ENCODE measurements at places on chromosomes 4 and X.

- no peak for DNase-seq
Measured at GRCh38 chr4:27791640-27792039, 931.0 kb downstream of the STIM2 start.

- DNase-seq, result no peak
Measured at GRCh38 chrX:111880735-111881134, 4.8 kb downstream of the TRPC5OS start.

DNA sequence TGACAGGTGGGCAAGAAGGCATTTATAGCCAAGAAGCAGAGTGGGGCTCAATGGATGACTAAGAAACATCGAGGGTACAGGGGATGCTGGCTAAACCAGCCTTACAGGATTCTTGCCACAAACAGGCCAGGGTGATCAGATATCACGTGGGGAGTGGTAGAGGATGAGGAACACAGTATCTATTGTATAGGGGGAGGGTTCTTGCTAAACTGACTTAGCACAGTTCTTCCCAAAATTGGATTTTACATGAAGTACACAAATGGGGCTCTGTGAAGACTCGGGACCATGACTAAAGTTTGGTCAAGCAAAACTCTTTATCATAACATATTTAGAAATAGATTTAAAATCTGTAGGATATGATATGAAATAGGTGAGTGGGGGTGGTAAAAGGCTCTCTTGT is 144.0 kb upstream of the ATOH1 start:
- DNase-seq, result no peak

- no peak for DNase-seq
Measured at GRCh38 chr4:56654238-56654632, 26.9 kb downstream of the HOPX start.

GRCh38 chr4:175560604-175561003 is 251.5 kb downstream of the GPM6A start:
- no peak for DNase-seq

GRCh38 chrX:119442286-119442685 is 26.0 kb upstream of the SLC25A5 start:
- DNase-seq, result no peak

GRCh38 chrX:66126662-66127061 is 37.4 kb upstream of the HEPH start:
- no peak for DNase-seq

- DNase-seq, result no peak
Measured at GRCh38 chr4:30744957-30745640, 24.9 kb downstream of the PCDH7 start.

- no peak for DNase-seq
Measured at GRCh38 chr4:87697272-87697671, 47.2 kb downstream of the DMP1 start.

- DNase-seq, result no peak
Measured at GRCh38 chrX:69362856-69363255, 141.3 kb upstream of the NALF2 start.

DNA sequence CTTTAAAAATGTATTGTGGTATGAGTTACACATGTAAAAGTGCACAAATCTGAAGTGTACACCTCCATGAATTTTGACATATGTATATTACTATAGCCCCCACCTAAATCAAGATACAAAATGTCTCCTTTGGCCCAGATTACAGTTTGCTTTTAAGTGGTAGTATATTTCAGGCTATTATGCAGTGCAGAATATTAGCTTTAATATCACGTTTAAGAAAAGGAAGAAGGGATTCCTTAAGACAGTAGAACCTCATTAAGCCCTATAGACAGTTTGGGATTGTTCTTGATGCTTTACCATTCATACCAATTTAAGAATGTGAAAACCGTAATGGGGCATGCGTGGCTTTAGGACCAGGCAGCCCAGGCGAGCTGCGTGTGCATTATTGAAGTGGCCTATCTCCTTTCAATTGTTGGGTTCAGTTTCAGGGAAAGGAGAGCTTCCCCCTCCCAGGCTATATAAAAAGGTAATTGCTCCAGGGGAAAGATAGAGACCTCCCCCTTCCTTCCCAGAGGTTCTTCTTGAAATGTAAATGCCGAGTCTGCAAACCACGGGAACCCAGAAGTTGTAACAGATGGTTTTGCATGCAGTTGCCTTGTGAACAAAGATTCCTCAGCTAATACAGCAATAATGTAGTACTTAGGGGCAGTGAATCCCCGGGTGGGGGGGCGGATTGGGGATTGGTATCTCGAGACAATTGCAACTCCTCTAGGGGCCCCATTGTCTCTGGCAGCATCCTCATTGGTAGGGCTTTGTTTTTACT is 106.1 kb downstream of the UCHL1 start:
- no peak for DNase-seq

GRCh38 chrX:72051589-72051988 is 80.1 kb downstream of the RTL5 start:
- DNase-seq, result no peak

- no peak for DNase-seq
Measured at GRCh38 chr4:80094191-80094590, 21.2 kb upstream of the ANTXR2 start.

- no peak for DNase-seq
Measured at GRCh38 chr4:42906341-42906740, 13.8 kb downstream of the GRXCR1 start.

DNA sequence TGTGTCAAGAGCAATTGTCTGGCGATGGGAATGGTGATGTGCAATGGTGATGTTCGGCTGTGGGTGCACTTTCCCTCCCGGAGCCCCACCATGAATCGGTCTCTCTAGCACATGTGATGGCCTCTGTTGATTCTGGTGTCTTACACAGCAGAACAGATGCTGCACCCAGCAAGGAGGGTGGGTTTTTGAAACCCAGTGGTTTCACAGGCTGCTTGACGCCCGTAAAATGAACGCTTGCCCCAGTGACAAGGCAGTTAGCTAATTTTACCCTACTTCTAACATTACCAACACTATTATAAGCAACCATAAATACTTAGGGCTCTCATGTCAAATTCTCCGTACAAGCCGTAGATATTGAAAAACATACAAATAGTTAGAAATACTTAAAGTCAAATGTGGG is 5.9 kb upstream of the ANOS1 start:
- DNase-seq, result no peak

GRCh38 chrX:40005292-40006011 is 92.3 kb downstream of the BCOR start:
- no peak for DNase-seq

DNA sequence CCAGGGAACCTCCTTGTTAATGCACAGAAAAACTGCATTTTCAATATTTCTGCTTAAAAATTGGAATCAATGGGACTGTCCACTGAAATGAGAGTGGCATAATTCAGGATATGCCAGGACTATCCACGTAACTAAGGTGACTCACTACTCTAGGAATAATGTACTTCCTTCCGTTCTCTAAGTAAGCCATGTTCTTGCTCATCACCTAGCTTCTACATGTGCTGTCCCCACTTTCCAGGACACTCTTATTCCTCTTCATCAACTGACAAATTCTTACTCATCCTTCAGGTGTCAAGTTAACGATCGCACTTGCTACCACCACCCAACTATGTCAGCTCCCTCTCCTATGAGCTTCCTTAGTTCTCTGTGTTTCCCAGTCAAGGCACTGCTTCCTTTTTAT is 342.8 kb upstream of the F9 start:
- DNase-seq, result no peak

GRCh38 chr4:3091464-3091863 is 17.0 kb downstream of the HTT start:
- DNase-seq, result no peak

- DNase-seq, result no peak
Measured at GRCh38 chrX:926070-926469, 286.4 kb downstream of the CRLF2 start.

DNA sequence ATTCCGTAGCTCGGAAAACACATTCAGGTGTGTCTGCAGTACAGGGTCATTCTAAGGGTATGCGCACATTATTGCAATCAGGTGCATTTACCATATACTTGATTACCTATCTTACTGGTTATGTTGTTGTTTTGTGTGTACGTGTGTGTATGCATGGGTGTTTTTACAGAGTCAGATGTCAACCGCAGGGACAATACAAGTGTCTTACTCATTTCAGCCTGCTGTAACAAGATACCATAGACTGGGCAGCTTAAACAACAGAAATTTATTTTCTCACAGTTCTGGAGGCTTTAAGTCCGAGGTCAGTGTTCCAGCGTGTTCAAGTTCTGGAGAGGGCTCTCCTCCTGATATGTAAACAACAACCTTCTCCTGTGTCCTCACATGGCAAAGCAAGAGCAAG is 316.7 kb downstream of the DMD start:
- DNase-seq, result no peak
